Bladder microvascular endothelial cell (primary cell): ENCODE measurements at places on chromosomes 2 and 18. TPM values are rescaled to one million over a fixed set of nuclear protein-coding genes. Genes with fewer than 3 reads are reported as not detected.

The FAM124B gene
- total RNA-seq: 64.1 and 147 TPM in 2 replicates

The TXNDC2 gene
- not detected in 2 replicates for total RNA-seq

The ERBB4 gene
- total RNA-seq: under 0.01 and 0.06 TPM in 2 replicates

The EVA1A gene
- 74.0 and 127 TPM in 2 replicates for total RNA-seq

The PDE1A gene
- 0.16 and 1.1 TPM in 2 replicates for total RNA-seq

The POTEJ gene
- 0.16 and 0.63 TPM in 2 replicates for total RNA-seq

The DOK6 gene
- under 0.01 and 1.0 TPM in 2 replicates for total RNA-seq

The TUBB6 gene
- 1,152 and 1,635 TPM in 2 replicates for total RNA-seq

The GALNT3 gene
- 0.49 TPM in 1 of 2 replicates, not detected in the other for total RNA-seq

The ITGB6 gene
- total RNA-seq: not detected in 2 replicates

The CENPA gene
- total RNA-seq: 6.7 and 13.9 TPM in 2 replicates

The CCDC68 gene
- total RNA-seq: 0.49 and 0.63 TPM in 2 replicates

The GKN2 gene
- not detected in 2 replicates for total RNA-seq
